WERI-Rb-1 (cell line): ENCODE measurements at places on chromosomes 7 and 10.

DNA sequence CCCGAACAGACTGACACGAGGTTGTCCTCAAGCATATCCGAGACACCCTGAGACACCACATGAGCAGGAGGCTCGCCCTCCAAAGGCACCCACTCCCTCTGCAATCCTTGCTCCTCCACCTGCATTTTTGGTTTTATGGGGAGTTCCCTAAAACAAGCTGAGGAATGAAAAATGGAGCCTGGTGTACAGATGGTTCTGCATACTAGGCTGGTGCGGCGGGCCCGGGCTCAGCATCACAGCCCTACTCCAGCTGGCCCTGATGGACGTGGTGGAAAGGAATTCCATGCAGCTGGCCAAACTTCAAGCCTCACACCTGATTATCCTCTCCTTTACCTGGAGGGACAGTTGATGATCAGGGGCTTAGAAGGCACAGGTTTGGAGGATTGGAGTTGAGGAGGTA is 30.3 kb upstream of the JAKMIP3 start:
- DNase-seq = no peak

DNA sequence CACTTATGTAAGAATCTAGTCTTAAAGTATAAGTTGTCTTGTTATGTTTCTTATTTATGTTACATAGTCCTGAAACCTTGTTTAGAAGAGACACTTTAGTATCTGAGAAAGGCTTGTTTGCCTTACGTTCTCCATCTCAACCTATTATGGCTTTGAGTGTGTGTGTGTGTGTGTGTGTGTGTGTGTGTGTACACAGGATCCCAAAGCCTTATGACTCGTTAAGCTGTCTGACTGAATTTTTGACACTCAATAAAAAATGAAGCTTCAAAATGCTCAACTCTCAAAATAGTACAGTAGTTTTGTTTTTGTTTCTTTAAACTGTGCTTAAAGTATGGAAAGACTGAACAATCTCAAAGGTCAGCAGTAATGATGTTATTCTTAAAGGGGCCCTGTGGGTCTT is 18.0 kb downstream of the CALU start:
- no peak for DNase-seq

- no peak for DNase-seq
Measured at GRCh38 chr7:144941127-144941526, 105.3 kb upstream of the TPK1 start.

DNA sequence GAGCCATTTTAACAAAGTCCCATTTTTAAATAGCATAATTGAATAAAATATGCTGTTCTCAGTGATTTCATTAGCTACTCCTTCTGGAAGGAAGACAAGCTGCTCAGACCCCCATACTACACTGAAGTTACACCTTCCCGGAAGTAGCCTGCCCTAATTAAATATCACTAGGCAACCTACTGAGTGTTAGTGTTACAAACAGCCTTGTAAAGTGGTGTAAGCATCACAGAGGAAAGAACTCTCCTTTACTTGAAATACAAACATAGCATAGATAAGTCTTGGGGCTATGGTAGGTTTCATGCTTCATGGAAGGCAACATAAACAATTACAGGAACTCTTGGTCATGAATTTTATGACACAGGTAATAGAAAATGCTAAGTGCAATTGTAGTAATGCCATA is 43.4 kb upstream of the PTN start:
- no peak for DNase-seq

DNA sequence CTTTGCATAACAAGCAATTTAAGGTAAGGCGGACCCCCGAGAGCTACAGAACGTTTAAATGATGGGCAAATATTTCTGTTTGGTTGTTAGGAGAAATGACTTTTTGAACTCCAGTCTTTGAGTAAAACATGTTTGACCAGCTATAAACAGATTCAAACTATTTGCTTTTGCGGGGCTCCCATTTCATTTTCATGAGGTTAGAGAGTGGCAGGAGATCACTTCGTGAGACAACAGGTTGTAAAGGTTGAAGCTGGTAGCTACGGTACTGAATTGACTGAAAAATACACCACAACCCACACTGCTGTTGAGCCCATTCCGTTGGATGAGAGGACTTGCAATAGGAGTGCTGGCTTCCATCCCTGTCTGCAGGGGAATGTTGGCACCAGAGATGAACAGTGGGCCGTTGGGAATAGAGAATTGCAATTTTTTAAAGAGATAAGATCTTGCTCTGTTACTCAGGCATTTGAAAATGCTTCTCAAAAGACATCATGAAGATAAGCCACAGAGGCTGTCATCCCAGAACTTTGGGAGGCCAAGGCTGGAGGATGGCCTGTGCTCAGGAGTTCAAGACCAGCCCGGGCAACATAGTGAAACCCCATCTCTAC is 65.7 kb upstream of the CARD11 start:
- no peak for DNase-seq

- no peak for DNase-seq
Measured at GRCh38 chr7:19112274-19113001, 5.0 kb downstream of the TWIST1 start.

- no peak for DNase-seq
Measured at GRCh38 chr7:24245362-24245761, 38.6 kb upstream of the NPY start.

GRCh38 chr10:114057855-114058254 is 14.2 kb downstream of the ADRB1 start:
- DNase-seq = no peak

DNA sequence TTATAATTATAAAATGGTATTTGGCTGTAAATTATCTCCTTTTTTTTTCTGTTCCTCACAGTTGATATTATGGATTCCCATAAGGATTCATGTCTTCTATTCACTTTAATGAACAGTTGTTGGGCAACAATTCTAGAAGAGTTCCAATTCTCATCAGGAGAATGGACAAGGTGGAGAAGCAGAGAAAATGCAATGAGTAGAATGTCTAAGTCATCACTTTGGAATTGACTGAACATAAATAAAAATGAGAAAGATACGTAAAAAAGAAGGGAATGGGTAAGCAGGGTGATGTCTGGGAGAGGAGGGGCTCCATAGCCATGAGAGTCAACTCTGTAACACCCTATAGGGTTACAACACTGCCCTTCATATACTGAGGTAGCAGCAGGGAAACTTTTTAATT is 1.8 kb upstream of the CAV2 start:
- no peak for DNase-seq

- peak; percentile 53 for DNase-seq
Measured at GRCh38 chr10:60032723-60033122, 126.4 kb upstream of the CCDC6 start.

DNA sequence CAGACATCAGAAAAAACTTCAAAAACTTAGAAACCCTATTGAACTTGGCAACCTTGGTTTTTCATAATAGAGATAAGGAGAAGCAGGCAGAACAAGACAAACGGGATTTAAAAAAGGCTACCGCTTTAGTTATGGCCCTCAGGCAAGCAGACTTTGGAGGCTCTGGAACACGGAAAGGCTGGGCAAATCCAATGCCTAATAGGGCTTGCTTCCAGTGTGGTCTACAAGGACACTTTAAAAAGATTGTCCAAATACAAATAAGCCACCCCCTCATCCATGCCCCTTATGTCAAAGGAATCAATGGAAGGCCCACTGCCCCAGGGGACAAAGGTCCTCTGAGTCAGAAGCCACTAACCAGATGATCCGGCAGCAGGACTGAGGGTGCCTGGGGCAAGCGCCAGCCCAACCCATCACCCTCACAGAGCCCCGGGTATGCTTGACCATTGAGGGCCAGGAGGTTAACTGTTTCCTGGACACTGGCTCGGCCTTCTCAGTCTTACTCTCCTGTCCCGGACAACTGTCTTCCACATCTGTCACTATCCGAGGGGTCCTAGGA is 115.3 kb downstream of the NRCAM start:
- DNase-seq = no peak

DNA sequence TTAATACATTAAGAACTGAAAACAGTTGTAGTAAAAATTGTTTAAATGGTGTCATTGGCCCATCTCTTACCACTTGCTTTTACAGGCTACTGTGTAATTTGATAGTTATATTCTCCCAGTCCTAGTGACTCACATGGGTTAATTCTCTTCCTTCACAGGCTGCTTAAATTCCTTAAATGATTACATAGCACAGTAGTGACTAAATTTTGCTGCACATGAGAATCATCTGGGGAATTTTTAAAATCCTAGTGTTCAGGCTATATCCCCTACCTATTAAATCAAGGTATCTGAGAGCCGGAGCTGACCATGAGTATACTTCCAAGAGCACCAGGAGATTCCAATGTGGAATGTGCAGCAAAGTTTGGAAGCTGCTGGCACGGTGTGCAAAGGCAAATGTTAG is 45.3 kb upstream of the ZNF800 start:
- no peak for DNase-seq

DNA sequence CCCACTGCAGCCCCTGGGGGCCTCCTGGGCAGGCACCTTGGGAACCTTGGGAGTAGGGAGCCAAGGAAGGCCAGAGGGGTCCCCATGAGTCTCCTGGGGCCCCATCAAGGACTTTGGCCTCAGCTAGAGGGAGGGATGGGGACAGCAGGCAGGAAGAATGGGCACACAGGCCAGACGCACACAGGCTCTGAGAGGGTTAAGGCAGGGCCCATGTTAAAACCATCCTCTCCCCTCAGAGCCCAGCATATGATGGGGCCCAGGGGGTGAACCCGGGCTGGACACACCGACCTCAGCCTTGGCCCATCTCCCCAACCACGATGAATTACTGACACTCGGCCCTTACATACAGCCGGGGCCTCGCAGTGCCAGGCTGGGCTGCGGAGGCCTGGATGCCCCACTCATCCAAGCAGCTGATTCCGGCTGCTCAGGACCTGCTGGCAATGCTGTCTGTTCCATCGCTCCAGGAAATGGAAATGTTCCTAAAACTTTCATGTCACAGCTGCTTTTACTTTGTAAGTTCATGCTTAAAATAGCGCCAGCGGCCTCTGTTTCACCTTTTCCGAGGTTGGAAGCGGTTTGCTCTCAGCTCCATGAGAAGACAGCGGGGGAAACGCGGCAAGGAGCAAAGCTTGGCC is 17.3 kb upstream of the INPP5A start:
- DNase-seq = no peak

- DNase-seq = no peak
Measured at GRCh38 chr10:131843089-131843595, 57.7 kb upstream of the PPP2R2D start.

DNA sequence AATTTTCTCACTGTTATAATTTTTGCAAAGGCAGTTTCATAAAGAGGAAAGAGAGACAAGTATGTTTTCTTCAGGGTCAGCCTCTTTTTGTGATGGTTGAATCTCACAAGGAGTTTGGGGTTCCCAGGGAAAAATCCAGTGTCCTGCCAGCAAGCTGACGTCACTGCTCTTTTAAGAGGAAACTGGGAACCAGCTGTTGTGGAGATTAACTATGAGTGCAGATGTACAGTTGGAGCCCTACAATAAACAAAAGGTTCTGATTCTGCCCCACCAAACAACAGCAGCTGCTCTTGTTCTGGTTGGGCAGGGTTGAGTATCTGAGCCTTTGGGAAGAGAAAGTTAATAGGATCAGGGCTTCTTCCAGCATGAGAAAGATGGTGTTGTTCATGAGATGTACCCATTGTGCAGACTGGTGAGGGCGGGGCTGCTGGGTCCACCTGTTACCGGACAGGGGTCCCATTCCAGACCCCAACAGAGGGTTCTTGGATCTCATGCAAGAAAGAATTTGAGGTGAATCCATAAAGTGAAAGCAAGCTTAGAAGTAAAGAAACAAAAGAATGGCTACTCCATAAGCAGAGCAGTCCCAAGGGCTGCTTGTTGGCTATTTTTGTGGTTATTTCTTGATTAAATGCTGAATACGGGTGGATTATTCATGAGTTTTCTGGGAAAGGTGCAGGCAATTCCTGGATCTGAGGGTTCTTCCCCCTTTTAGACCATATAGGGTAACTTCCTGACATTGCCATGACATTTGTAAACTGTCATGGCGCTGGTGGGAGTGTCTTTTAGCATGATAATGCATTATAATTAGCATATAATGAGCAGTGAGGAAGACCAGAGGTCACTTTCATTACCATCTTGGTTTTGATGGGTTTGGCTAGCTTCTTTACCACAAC is 12.5 kb downstream of the PRF1 start:
- DNase-seq = no peak

DNA sequence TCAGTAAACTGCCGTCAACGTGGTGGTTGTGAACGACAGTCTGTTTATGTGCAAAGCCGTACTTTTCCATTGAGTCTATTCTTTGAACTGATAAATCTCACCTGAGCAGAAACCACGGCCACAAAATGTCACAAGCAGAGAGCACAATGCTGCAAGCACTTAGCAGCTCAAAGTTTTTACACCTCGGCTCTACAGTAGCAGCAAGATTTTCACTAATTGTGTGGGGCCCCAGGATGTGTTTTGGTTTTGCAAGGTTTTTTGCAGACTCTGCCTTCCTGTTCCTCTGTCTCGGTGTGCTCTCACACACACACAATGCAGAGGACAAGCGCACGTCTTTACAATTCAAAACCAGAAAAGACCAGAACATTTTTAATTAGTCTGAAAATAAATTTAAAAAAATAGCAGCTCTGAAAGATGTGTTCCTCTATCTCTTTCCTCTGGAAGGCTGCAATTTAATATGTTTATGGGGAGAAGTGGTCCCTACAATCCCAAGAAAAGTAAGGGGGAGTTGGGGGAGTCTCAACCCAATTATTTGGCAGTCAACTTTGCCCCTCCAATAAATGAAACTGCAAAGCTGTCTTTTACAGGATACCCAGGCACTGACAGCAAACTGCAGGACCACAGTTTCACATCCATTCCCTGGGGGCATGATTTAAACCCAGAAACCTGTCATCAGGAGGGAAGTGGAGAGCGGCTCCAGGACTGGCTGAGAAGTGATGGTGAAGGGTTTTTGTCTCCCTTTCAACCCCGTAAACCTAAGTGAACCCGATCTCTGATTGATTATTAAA is 73.8 kb upstream of the SFMBT2 start:
- no peak for DNase-seq

- DNase-seq = no peak
Measured at GRCh38 chr7:135095450-135095849, 52.4 kb upstream of the TMEM140 start.

- no peak for DNase-seq
Measured at GRCh38 chr10:97589479-97589878, at the start of gene C10orf62. Gene C10orf62 (plus strand): TSS chr10:97589721. CDS start chr10:97589898, 177 bp downstream.

DNA sequence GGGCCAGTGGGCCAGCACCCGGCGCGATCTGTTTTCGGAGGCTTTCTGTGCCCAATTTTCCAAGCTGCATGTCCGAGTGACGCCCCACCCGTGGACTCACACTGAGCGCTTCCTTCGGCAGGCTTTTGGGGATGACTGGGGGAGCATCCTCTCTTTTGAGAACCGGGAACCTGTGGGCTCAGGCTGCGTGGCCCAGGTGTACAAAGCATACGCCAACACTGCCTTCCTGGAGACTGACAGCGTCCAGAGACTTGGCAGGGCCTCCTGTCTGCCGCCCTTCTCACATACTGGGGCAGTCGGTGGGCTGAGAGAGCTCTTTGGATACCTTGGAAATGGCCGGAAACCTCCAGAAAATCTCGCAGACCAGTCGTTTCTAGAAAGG is 1.0 kb downstream of the ADCK2 start:
- no peak for DNase-seq

- no peak for DNase-seq
Measured at GRCh38 chr10:12638781-12639180, 289.4 kb downstream of the CAMK1D start.

GRCh38 chr7:123661765-123662164 is 6.1 kb downstream of the LMOD2 start:
- DNase-seq = no peak

GRCh38 chr10:97852277-97852676 is 2.6 kb downstream of the GOLGA7B start:
- DNase-seq = no peak

GRCh38 chr10:117272195-117273076 is 31.5 kb downstream of the SLC18A2 start:
- no peak for DNase-seq

GRCh38 chr10:103712146-103712545 is 143.2 kb downstream of the SH3PXD2A start:
- DNase-seq = no peak

- peak; percentile 9 for DNase-seq
Measured at GRCh38 chr10:120634659-120635058, 177.6 kb downstream of the PLPP4 start.
